ENCODE measurements at places on chromosomes 1 and 21.

GRCh38 chr1:74937176-74937575 is 197.0 kb upstream of the LHX8 start:
- DNase-seq: no peak

GRCh38 chr1:204643503-204643902 is 42.0 kb downstream of the LRRN2 start:
- no peak for DNase-seq

- no peak for DNase-seq
Observed at GRCh38 chr21:33480481-33481103, 818 bp upstream of the TMEM50B start.

DNA sequence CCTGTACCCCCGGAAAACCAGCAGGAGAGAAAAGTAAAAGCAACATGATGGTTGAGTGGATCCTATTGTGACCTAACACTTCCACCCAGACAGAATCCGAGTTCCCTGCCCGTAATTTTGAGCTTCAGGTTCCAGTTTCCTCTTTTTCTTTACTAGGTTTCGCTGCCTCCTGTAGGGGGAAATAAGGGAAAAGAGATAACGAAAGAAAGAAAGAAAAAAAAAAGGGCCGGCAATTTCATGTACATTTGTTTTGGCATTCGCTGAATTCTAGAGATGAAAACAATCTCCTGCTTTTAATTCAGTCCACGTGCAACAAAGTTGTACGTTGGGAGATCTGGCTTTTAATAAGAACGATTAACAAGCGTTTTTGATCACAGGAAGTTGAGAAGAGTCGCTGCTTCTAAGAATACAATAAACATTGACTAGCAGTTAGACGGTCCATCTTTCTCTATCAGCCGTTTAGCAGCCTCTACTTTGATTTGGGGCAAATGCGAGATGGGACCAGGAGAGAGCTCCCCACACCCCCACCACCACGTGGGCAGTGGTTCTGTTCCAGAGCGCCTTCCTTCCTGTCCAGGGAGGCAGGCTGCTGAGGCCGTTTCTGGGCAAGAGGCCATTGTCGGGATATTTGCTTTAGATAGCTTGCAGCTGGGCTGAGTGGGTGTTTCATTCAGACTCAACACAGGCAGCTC is 155.9 kb upstream of the RUNX1 start:
- no peak for DNase-seq

GRCh38 chr1:102837551-102837950 is 270.8 kb downstream of the COL11A1 start:
- no peak for DNase-seq

GRCh38 chr1:65971547-65971946 is 178.9 kb downstream of the PDE4B start:
- DNase-seq: no peak

DNA sequence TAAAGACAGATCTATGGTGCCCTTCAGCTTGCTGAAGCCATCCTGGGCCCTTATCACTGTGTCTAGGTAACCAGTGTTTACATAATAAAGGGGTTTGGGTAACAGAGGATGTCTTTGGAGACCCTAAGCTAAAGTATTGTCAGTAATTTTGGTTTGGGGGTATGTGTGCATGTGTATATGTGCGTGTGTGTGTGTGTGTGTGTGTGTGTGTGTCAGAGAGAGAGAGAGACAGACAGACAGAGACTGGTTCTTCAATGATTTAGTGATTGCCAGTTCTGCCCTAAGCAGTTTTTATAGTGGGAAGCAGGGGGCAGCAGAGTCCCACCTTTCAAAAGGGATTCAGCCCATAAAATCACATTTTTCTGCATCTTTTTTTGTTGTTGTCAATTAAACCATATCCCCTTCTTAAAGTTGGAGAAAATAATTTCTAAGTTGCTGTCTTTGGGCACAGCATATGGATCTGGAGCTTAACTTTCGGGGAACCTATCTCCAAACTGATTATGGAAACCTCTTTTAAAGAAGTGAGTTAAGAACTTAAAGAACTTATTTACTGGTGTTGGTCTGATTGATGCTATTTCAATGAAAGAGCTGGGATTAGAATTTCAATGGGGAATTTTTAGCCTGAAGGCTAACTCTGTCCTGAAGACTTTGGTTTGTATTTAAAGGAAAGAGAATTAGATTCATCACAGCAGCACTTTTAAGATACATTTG is 51.1 kb downstream of the ZNF326 start:
- DNase-seq: no peak

DNA sequence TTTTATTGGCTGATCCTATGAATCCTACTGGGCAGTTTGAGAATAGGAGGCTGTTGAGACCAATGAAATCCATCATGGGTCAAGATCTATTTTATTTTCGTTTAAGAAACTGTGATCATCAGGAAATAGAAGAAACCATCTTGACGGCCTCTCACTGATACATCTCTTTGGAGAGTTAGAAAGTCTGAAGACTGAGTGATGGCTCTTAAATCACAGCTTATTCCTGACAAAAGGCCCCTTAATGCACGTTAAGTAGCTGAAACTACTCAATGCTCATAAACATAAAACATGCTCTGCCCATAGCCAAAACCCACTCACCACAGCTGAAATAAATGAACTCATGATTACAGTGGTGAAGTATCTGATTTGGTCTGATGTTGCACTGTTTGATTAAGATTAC is 784.5 kb upstream of the NEGR1 start:
- no peak for DNase-seq

DNA sequence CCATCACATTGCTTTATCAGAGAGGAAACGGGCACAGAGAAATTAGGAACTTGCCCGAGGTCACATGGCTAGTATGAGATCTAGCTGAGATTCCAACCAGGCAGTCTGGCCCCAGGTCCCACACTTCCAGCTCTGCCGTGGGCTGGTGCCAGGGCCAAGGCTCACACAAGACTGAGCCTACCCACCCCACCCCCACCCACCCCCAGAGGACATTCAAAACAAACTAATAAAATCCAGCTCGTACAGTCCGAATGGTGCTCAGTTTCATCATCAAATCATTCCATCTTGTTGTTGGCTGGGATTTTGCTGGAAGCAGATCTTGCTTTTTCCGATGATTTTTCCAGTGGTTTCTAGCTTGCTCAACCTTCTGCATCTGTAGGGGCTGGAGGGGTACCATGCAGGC is 27.9 kb downstream of the MATN1 start:
- no peak for DNase-seq

- DNase-seq: no peak
Observed at GRCh38 chr1:233543338-233544255, 70.3 kb upstream of the KCNK1 start.

- DNase-seq: no peak
Observed at GRCh38 chr1:234722270-234722704, 112.3 kb upstream of the IRF2BP2 start.

GRCh38 chr1:198699167-198700015 is 60.6 kb downstream of the PTPRC start:
- DNase-seq: peak; percentile 58

GRCh38 chr1:78081980-78082860 is 36.5 kb downstream of the GIPC2 start:
- DNase-seq: no peak

- no peak for DNase-seq
Observed at GRCh38 chr1:57546549-57547330, 122.9 kb upstream of the DAB1 start.

- DNase-seq: no peak
Observed at GRCh38 chr1:13809461-13810159, 109.6 kb downstream of the PRDM2 start.

DNA sequence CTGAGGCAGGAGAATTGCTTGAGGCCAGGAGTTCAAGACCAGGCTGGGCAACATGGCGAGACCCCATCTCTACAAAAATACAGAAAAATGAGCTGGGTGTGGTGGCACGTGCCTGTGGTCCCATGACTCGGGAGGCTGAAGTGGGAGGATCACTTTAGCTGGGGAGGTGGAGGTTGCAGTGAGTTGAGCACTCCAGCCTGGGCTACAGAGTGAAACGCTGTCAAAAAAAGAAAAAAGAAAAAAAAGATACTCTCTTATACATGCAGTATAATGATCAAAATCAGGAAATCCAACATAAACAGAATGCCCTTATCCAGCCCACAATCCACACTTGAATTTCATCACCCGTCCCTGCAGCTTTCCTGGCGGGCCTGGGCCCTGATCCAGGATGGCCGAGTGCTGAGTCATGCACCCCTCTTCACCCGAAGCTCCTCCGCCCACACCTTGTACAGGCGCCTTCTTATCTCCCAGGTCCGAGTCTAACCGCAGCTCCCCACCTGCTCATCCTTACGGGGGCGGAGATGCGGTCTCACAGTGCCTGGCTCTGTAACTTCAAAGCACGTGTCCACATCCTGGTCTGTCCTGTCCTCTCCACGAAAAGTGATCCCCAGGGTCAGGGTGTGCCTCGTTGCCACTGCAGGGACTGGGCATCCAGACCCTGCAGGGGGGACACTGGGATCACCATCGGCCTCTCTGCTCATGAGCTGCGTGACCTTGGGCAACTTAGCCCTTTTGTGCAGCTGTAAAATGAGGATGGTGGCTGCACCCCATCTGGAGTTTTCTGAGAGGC is 120.2 kb upstream of the SLC45A1 start:
- no peak for DNase-seq

DNA sequence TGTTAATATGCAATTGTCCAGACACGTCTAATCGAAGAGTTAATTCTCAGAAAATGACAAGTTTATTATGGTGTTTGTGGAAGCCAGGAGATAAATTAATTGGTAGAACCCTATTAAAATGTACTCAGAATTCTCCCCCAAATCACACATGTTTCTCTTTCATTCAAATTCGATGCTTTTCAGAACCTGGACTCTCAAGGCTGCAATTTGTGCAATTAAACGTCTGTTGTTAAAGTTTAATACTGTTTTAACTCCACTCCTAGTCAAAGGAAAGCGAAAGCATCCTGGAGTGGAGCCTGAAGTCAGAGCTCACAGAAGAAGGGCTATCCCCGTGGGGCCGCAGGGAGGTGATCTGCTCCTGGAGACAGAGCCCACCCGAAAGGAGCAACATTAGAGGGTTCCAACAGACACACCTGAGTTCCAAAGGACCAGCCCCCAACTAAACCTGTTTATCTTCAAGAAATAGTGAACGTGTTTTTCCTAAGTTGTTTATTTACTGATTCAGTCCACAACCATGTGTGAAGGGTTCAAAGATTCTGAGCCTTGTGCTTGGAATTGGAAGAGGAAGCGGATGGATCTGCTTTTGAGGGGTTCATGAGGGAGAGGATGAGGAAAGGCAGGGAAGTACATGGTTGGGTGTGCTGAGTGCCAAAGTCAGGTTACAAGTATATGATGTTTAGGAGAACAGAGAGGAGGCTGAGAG is 68.0 kb upstream of the AKT3 start:
- no peak for DNase-seq
